GM12865 (cell line): ENCODE measurements at places on chromosomes 16 and 17.

DNA sequence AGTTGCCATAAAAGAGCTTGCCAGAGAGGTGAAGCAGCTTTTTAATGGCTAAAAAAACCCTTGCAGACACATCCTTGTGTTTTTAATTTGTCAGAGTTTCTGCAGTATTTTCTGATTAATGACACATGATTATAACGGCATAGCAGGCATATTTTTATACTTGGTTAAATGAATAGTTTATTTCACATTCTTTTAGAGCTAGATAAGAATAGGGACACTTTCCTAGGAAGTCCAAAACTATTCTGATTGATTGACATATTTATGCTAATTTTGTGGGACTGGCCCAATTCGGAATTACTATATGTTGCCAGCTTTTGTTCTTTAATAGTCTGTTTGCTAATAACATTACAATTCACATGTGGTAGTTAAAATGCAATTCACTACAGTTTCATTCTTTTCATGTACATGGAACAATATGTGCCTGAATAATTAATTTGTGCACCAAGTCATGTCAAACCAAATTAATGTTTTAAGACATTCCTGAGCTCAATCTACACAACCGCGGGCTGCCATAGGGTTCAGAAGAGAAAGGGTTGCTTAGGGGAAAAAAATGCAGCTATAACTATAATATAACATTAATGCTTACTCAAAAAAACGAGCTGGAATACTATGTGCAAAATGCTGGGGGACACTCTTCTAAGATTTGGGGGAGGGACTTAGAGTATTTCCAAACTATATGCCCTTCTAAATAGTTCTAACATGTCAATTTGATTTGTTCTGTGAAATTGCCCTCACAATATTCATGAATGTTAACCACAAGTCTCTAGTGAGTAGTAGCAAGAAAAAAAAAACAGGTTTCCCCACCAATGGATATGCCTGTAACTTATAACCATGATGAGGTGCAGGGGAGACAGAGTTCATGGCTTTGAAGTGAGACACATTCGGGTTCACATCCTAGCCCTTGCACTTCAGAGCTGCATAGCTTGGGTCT is 305.4 kb downstream of the CEP112 start:
- DNase-seq, result no peak

DNA sequence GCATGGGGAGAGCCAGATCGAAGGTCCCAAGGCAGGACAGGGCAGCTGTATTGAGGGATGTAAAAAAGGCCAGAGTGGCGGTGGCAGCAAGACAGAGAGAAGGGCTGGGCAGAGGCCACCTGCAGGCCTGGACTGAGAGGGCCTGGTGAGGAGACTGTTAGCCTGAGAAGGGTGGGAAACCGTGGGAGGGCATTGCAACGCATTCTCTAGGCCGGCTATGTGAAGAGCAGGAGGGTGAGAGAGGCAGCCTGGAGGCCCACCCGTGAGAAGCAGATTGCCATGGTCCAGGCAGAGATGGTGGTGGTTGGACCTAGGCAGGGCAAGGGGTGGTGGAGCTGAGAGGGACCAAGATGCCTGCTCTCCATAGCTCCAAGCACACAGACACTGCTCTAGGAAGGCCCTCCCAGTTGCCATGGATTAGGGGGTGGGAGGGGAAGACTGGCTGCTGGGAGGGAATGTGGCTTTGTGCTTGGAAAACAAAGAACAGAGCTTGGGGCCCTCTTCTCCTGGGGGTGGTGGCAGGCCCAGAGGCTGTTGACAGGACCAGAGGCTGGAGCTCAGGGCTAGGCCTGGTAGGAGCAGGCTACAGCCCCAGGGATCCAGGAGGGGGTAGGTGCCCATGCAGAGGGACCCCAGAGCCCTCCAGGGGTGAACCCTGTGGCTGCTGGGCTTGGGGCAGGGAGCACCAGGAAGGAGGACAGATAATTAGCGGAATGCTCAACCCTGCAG is 12.4 kb upstream of the TCAP start:
- DNase-seq, result no peak

- DNase-seq, result no peak
Observed at GRCh38 chr17:44304651-44305050, 3.8 kb upstream of the RUNDC3A start.

DNA sequence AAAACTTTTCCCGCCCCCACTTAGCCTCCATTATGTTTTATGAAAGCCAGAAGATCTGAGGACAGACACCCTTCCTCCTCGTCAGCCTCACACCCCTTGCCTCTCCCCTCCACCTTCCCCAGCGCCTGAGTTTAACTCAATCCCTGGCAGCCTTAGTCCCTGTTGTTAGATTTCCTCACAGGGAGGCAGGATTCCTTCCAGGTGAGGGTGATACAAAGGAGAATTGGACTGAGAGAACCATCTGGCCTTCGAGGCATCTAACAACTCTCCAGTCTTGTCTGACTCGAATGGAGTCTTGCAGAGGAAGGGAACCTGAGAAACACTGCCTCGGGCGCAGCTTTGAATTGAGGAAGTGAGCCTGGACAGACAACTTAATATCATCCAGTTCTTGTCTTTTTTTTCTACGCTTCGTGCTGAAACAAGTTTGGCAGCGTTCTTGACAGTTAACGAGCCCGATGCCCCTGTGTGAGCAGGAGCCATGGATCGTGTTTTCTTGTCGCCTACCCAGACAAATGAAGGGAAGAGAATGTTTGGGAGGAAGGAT is 1.3 kb upstream of the ZNF768 start:
- DNase-seq, result peak; percentile 80

DNA sequence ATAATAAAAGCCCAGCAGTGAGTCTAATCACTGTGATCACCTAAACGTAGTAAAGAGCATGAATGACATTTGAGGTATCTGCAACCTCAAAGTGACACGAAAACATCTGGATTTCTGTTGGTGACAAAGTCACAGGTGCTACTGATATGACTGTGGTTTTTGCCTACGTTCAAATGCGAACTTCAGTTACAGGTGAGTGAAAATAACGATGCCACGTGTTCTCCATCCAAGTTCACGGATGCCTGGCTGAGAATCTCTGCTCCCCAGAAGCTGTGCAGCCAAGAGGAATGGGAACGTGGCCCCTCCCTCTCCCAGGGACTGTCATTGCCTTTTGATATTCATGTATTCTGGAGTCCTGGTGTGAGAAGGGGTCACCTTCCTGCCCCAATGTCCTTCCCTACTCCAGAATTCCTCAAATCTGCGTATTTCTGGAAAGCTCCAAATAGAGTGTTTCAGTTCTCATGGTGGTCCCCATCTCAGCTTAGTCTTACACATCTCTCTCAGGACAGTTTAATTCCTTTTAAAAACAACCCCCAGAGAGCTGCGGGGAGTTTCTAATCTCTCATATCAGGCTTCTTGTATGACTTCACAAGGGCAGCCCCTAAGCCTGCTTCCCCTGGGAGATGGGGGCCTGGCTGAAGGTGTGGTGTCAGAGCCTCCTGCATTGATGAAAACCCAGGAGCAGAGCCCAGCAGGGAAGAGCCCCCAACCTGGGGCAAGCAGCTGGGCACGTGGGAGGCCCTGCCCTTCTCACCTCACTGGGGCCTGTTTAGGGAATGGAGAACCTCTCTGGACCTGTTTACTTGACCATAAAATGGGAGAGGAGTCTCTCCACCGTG is 25.8 kb downstream of the PIK3R5 start:
- DNase-seq, result peak; percentile 92

GRCh38 chr16:80862160-80862705 is 57.8 kb upstream of the CDYL2 start:
- peak; percentile 36 for DNase-seq
